ENCODE measurements at places on chromosomes 6 and 20.

DNA sequence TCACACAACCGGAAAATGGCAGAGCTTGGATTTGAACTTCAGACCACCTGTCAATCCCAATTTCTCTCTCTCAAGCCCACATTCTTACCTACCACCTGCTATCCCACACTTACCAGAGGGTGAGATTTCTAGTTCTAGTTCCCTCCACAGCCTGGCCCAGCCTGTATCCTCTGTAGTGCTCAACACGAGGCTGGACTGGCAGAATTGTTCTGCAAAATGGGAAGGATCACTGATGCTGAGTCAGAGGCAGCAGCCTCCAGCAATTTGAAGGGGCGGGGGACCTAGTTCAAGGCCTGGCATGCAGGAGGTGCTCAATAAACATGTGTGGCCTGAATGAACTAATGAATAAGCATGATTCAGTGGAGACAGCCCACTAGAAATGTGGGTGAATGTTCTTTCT lies 53.6 kb upstream of the TTPAL start:
- no peak for DNase-seq

DNA sequence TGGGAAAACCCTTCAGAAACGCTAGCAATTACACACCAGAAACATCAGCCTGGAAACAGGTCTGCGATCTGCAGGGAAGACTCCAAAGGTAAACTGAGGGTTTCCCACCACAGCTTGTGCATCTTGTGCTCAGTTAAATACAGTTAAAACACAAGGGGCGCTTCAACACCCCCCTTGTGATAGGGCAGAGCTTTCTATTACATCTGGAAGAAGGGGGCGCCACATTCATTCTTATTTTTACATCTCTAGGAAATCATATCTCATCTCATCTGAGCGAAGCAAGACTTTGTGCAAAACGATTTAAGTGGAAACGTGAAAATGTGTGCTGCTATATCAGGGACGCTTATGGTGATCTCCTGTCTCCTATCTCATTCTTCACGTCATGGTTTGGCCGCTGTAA lies 58.5 kb downstream of the PRND start:
- DNase-seq, result no peak

GRCh38 chr6:79650950-79651349 lies 19.8 kb downstream of the SH3BGRL2 start:
- no peak for DNase-seq

- DNase-seq, result no peak
Observed at GRCh38 chr6:68958327-68958726, 323.2 kb downstream of the ADGRB3 start.

- no peak for DNase-seq
Observed at GRCh38 chr6:88059191-88059590, 11.6 kb downstream of the SPACA1 start.

DNA sequence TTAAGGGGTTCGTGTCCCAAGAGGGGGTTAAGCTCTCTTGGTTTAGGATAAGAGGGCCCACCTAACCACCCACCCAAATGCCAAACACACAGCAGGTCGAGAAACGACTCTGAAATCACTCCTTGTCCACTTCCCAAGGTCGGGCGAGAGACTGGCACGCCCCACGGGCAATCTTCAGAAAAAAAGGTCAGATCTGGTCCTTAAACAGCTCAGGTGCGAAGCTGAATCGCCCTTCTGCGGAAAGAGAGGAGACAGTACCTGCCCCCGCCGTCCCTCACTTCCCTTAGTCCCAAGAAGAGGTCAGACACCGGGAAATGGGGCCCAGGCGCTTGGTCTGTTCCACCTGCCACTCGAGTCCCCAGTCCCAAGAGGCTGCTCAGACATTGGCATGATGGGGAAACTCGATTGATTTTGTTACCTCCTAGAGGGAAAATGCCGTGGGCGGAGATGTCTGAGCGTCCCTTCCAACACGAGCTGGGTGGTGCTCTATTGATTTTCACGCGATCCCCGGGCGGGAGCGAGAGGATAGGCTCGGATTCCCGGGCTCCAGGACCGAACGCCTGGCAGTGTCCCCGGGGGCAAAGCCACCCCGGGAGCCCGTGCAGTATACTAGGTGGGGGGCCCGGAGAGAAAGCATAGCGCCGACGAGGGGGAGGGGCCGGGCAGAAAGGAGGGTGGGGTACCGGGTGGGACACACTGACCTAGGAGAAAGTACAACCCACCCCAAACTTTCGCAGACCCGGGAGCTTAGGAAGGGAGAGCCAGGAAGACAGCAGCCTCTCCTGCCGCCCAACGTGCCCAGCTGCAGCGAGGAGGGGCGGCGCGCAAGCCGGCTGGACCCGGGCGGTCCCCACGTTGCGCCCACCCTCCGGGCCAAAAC lies 1.1 kb upstream of the SAMD5 start:
- peak; percentile 12 for DNase-seq

DNA sequence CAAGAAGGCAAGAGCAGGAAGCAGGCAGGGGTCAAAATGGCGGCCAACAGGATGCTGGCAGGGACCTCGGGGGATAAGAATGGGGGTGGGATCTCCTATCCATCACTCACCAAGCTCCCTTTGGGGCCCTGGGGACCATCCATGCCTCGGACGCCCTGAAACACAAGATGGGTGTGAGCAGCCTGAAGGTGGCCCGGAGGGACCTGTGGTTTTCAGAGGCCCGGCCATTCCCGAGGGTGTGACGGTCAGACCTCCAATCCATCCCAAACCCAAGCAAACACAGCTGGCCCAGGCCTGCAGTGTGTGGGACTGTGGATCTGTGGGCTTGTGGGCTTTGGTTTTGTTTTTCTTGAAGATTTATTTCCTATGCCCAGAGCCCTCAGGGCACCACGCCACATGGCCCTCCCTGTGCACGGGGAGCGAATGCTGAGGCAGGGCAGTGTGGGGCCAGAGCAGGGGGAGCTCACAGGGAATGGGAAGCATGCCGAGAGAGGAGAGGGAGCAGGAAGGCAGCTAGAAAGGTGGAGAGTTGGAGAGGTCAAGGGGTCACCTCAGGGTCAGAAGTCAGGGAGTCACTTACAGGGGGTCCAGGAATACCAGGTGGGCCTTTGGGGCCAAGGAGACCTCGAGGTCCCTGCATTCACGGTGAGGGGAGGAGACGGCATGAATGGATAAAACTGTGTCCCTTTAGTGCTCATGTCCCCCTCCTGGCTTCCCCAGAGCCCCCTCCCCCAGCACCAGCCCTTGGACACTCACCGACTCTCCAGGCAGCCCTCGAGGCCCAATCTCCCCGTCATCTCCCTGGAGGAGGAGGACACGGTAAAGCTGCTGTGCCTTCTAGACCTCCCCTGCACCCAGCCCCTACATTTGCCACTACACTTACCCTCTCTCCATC lies 14.5 kb downstream of the COL11A2 start:
- no peak for DNase-seq

DNA sequence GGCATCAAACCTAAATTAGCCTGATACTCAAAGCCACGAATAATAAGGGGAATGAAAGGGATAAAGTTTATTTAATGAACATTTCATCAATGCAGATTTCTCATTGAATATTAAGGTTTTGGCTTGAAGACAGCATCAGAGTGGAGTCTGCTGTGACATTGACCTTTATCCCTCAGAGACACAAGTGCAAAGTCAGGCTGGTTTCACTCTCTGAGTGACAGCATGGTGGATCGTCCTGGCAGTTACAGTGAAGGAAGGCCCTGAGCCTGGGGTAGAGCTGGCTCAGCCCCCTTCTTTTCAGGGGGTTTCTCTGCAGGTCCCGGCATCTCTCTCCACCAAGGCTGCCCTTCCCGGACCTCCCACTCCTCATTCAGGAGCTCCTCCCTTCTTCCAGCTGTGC lies 503.1 kb downstream of the PREX1 start:
- DNase-seq, result no peak

GRCh38 chr6:149634315-149634714 lies 14.2 kb downstream of the KATNA1 start:
- no peak for DNase-seq

GRCh38 chr6:137231895-137232294 lies 12.7 kb upstream of the IFNGR1 start:
- DNase-seq, result no peak

DNA sequence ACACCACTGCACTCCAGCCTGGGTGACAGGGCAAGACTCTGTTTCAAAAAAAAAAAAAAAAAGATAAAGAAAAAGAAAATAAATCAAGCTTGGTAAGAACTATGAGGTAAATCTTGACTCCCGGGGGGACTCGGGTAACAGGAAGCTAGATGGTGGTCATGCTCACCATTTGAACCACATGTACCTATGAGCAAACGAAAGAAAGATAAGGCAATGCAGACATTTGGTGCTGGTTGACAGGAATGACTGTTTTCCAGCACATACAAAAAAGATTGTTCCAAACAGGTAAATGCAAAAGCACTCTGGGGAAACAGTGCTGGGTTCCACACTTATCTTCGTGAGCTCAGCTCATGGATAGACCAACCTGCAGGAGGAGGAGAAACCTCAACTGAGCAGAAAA lies 22.8 kb upstream of the PTPN1 start:
- DNase-seq, result no peak

- peak; percentile 91 for DNase-seq
Observed at GRCh38 chr6:87700397-87701343, 1.4 kb downstream of the AKIRIN2 start.

DNA sequence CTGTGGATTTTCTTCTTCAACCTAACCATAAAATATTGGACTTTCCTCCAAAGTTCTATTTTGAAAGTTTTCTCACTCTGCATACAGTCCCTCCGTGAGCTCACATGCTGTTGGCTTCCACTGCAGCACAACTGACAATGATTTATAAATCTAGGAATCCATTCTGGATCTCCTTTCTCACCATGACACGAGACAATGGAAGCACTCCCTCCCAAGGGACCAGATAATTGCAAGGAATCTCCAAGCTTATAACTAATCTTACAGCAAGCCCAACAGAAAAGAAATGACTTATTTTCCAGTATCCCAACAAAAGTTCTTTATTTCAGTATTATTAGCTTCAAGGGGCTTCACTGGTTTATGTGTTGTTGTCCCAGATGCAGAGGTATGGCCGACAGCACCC lies 729.0 kb downstream of the RFPL4B start:
- peak; percentile 34 for DNase-seq

GRCh38 chr6:14283600-14284235 lies 166.1 kb downstream of the CD83 start:
- DNase-seq, result peak; percentile 53

DNA sequence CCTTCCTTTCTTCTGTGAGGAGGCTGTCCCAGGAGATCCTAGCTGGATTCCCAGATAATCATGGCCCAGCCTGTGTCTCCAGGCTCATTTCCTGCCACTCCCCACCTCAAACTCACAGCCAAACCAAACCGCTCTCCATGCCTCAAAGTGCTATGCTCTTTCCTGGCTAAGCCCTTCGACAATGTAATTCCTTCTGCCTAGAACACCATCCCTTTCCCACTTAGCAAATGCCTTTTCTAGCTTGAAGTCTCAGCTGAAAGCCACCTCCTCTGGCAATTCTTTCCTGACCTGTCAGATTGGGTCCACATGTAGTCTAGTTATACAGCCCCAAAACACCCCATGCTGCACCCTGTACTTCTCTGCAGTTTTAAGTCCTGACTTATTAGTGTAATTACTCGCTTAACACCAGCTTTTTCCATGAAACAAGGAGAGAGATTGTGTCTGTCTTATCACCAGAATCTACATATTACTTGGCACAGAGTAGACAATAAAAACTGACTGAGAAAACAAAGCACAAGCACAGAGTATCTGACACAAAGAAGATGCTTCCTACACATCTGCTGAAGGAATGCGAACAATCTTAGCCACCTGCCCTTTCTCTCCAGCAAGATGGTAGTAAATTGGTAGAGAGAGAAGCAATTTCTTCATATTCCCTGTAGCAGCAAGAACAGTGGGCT lies 5.4 kb downstream of the TRIM26 start:
- no peak for DNase-seq

DNA sequence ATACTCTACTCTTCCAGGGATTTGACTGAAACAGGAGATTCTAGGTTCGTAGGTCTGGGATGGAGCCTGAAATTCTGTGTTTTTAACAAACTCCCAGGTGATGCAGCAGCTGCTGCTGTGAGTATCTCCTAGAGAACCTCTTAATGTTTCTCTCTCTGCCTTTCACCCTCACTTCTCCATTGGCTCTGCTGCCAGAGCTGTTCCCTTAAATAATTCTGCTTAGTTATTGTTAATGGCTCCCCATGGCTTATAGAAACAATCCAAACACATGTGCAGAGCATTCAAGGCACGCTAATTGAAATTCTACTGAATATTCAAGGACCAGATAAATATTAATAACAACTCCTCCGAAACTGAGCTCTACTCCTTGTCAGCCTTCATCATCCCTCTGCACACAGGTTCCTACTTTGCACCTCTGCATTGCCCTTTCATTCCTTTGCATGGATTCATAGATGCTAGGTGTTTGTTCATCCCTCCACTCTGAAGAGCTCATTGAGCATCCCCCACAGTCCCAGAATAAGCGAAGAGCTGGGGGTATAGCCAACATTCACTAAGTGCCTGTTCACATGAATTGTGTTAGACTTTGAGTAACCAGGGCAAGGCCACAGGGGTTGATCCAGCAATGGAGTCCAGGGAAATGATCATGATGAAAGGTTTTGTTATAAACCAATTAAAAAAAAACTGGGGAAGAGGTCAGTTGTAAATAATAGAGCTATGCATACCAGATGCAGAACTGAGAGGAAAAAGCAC lies 488.4 kb upstream of the JAG1 start:
- DNase-seq, result peak; percentile 5

- DNase-seq, result peak; percentile 12
Observed at GRCh38 chr6:147142684-147143245, 61.5 kb upstream of the STXBP5 start.

DNA sequence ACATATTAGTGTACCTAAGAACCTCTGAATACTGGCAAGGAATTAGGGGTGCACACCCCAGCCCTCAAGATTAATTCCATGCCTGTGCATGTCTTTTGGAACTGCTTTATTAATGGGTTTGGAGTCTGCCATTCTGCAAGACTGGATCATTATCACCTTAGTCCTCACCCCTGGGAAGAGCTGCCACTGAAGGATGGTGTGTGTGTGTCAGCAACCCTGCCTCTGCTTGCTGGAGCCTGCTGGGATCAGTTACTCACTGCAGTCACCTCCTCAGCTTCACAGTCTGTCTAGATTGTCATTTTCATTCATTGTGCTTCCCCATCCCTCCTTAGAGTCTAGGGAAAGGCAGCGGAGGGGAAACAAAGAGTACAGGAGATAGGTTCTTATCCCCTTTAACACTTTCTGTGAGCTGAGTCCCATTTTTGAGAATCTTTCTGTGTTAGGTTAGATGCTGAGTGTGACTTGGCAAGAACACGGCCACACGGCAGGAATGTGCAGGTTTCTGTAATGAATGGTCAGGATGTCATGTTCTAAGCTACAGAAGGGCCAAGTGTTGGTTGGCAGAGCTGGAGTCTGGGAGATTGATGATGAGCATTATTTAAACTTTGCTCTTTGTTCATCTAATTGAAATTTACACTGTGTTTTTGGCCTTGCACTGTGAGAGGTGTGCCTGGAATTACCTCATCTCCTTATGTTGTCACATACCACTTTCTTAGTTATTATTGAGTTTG lies 21.1 kb downstream of the GHRH start:
- no peak for DNase-seq

GRCh38 chr6:1687402-1687801 lies 77.7 kb downstream of the FOXC1 start:
- DNase-seq, result no peak

All from fibroblast of gingiva (primary cell).